ENCODE measurements at places on chromosomes 7 and 10. TPM values are rescaled to one million over a fixed set of nuclear protein-coding genes. Genes with fewer than 3 reads are reported as not detected.

DNA sequence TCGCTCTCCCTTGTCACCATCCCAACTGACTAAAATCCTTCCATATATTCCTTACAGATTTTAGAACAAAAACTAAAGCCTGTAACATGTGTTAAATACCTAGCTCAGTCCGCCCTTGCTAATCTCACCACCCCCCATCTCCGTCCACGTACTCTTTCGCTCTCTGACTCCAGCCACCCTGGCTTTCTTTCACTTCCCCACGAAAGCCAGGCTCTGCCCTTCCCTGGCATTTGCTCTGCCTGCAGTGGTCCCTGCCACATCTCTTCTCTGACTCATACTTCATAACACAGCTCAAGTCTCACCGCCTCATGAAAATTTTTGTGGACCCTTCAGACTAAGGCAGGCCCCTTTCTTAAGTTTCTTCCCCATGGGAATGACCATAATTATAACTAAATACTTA is 11.7 kb upstream of the GPAM start:
- no peak for DNase-seq

DNA sequence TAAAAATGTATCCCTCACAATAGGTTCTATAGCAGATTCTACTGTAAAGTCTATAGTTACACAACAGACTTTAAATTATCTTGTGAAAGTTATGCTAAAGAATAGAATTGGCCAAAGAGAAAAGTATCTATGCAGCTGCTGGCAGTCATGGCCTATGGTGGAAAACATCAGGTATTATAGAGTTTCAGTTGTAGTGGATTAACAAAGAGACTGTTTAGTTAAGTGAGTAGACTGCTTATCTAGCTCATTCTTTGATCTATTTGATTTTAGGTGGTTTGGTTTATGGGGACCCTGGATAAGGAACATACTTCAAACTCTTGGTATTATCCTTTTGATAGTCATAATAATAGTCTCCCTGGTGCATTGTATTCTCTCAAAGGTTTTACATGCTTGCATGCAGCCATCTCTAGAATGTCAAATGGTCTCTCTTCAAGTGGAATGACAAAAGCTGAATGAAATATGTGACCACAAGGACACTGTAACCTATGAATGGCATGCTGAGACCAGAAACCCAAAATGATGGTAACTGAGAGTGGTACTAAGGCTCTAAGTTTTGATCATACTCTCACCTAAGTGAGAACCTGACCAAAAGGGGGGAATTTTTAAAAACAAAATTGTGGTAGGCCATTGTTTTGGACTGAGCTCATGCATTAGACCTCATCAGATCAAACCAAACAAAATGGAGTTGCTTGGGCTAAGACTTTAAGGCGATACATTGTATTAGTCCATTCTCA is 54.9 kb upstream of the NAMPT start:
- DNase-seq = no peak

DNA sequence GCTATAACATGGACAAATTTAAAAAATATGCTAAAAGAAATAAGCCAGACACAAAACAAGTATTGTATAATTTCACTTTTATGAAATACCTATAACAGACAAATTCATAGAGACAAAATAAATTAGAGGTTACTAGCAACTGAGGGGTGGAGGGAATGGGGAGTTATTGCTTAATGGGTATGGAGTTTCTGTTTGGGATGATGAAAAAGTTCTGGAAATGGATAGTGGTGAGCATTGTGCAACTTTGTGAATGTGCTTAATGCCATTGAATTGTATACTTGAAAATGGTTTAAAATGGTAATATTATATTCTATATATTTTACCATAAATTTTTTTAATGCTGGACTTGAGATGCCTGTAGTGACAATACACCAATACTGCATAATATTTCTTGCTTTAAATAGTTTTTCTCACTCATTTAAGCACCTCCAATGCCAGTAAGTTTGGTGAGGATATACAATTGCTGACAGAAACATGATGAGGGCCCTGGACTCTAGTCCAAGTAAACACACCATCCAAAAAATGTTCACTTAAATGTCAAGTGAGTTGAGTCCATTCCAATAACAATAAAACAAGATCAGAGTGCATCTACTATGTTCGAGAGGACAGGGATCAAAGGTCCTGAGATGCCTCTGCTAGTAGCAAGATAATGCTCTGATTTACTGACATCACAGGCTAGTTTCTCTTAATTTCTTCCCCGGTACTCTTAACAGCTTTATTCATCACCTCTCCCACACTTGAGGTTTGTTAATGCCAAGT is 71.9 kb downstream of the NT5C2 start:
- no peak for DNase-seq

DNA sequence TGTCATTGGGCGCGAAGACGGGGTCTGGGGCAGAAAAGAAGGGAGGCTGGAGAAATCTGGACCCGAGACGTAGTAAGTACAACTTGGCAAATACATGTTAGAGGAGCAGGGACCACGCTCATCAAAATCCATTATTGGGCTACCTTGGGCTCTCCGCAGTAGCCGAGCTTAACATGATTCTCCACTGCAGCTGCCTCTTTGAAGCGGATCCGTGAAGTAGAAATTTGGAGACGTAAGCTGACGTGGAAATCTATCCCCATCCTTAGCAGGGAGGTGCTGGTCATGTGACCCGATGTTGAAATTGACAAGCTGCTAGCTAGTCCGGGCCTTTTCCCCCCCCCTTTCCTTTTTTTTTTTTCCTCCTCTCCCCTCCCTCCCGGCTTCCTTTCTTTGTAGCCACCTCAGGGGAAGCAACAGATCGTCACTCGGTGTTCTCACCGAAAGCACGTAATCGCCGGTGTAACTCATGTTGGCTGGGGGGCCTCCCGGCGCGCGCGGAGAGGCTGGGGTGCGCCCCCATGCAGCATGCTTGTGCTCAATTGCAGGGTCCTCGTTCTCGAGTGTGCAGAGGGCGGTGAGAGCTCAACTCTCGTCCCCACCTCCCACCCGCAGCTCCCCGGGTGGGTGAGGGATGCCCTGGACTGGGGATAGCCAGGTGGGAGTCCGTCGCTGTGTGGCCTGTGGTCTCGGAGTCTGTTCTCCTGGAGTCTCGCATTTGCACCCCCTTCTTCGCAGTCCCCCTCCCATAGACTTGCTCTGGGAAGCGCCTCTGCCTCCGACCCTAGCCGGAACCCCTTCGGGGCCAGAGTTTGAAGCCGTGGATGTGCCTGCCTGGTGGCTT is at the start of gene HOXA11:
Gene HOXA11, minus strand, starts transcription at position 220 of the 841 bp plus-strand sequence. Its CDS starts 88 bp downstream, at position 132.
- DNase-seq = peak; percentile 55

DNA sequence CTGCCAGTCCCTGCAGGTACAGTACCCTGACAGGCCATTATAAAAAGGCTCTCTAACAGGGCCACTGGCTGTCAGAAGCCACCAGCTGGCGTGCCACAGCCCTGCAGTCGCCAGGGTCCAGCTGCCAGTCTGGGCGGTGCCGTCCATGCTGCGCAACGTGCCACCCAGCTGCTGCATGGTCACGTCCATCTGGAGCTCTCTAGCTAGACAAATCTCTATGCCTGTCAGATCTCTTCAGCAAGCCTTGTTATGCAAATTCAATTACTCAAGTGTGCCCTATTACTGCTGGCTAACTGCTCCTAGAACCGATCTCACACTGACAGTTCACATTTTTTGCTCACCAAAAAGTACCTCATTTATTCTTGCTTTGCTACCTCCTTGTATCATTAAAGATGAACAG is 75.9 kb downstream of the HIBADH start:
- DNase-seq = no peak

ITIH5 gene
- total RNA-seq = not detected

GPRIN2 gene
- total RNA-seq = 0.23 TPM

ST8SIA6 gene
- 0.91 TPM for total RNA-seq

GSTO2 gene
- 0.06 TPM for total RNA-seq

ADAM22 gene
- total RNA-seq = 3.0 TPM
